ENCODE measurements at places on chromosomes 12 and 14.

DNA sequence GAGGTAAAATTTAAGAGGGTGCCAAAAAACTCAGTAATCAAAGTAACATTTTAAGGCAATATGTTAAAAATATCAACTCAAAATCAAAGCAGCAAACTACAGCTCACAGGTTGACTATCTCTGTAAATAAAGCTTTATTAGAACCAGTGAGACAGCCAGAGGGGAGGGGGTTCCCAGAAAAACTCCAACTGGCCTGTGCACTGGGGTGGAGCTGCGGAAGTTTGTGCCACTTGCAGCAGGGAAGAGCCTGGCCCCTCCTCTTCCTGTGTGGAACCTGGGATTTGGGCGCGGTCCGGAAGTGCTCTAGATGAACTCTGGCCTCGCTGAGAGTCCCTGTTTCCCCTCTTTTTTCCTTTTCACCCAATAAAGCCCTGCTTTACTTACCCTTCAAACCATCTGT, 8.1 kb downstream of the STON2 start:
- DNase-seq: no peak

DNA sequence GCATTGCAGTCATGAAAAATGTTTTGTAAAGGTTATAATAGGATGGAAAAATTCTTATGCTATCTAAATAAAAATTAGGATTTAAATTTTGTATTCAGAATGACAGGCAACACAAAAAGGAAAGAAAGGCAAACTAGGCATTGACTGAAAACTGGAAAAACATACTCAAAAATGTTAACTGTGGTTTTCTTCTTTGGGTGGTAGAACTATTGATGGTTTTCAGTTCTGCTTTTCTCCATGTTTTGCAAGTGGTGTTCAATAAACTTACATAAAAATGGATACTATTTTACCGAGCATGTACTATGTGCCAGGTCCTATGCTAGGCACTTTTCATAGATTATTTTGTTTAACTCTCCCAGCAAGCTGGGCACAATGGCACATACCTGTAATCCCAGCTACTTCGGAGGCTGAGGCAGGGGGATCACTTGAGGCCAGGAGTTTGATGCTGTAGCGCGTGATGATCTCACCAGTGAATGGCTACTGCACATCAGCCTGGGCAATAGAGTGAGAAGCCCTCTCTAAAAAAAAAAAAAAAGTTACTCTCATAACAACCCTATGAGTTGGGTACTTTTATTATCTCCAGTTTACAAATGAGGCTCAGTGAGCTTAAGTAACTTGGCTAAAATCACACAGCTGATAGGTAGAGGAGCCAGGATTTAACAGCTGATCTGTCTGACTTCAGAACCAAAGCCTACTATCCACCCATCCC, 26.3 kb upstream of the TCP11L2 start:
- no peak for DNase-seq

GRCh38 chr12:15044471-15044870, 71.6 kb downstream of the PDE6H start:
- peak; percentile 22 for DNase-seq

GRCh38 chr12:98456041-98456440, 59.3 kb upstream of the TMPO start:
- no peak for DNase-seq

GRCh38 chr12:109860977-109861376, 19.4 kb downstream of the GLTP start:
- no peak for DNase-seq

GRCh38 chr12:51368640-51369517, 22.3 kb downstream of the GALNT6 start:
- peak; percentile 82 for DNase-seq

DNA sequence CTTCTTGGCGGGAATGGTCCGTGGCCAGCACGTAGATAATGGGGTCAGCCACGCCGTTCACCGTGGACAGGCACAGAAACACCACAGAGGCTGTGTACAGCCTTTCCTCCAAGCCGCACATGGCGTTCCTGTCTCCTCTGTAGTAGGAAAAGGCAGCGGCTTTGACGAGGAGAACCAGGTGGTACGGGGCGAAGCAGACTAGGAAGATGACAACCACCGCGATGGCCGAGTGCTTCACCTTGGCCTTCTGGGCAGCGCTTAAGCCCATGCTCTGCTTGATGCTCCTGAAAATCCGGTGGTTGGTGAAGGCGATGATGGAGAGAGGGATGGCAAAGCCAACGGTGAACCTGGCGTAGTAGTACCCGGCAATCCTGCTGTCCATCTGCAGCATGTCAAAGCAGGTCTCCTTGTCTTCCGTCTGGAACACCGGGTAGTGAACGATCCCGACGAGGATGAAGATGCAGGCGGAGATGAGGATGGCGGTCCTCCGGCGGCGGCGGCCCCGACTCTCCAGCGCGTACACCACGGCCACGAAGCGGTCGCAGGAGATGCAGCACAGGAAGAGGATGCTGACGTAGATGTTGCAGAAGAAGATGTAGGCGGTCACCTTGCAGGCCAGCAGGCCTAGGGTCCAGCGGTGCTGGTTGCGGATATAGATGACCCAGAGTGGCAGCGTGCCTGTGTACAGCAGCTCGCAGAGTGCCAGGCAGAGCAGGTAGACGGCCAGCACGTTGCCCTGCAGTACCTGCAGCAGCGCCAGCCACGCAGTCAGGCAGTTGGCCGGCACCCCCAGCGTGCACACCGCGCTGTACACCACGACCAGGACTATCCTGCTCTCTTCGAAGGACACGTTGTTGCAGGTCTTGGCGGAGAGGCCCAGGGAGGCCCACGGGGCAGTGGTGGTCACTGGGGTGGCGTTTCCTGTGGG, 13.8 kb downstream of the GPR132 start:
- no peak for DNase-seq

- DNase-seq: no peak
These were observed 16.6 kb downstream of the XRCC3 start for GRCh38 chr14:103698380-103699260.

GRCh38 chr14:80942191-80942600, 658 bp upstream of the CEP128 start:
- DNase-seq: no peak

DNA sequence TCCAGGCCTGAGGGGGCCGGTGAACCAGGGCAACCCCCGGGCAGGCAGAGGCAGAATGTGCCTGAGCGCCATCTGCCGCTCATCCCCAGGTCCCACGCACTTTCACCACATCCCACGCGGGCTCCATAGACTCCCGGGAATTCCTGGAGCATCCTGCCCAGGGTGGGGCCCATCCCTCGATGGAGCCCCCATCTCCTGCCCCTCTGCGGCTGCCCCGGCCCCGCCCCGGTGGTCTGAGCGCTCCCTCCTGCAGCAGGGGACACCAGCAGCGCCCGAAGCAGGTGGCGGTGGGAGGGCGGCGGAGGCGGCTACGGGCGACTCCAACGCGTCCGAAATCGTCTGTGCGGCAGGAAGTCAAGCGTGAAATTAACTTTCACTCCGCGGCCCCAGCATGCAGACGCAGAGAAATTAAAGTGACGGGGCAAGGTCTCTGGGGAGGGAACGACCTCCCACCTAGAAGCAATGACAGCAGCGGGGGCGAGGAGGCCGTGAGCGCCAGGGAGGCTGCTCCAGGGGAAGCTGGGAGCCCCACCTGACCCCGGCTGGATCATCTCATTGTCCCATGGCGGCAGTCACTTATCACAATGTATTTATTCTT, 122.2 kb downstream of the NCOR2 start:
- no peak for DNase-seq

GRCh38 chr12:54798651-54799050, 55.7 kb upstream of the MUCL1 start:
- DNase-seq: no peak

- no peak for DNase-seq
These were observed 3.3 kb downstream of the C12orf56 start for GRCh38 chr12:64387197-64387816.

DNA sequence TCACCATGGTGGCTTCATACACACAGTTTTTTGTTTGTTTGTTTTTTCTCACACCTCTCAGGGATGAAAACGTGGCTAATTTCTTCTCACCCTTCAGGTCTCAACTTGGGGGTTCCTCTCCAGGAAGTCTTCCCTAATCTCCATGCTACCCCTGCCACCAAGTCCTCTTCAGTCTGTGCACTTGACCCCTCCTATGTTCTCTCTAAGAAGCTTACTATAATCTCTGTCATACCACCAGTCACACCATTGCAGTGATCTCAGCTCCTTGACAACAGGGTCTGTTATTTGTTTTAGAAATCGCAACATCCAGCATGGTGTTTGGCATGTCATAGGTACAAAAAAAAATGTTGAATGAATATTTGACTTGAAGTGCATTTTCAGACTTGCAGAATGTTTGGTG, 83.4 kb downstream of the PRORP start:
- no peak for DNase-seq

All from brain microvascular endothelial cell (primary cell).